ENCODE measurements at places on chromosomes 13 and 19.
A peak's percentile ranks its signal among the peaks of the same experiment; 100 is the strongest.

- DNase-seq, result no peak
Measured at GRCh38 chr13:70170689-70171088, 62.4 kb upstream of the KLHL1 start.

DNA sequence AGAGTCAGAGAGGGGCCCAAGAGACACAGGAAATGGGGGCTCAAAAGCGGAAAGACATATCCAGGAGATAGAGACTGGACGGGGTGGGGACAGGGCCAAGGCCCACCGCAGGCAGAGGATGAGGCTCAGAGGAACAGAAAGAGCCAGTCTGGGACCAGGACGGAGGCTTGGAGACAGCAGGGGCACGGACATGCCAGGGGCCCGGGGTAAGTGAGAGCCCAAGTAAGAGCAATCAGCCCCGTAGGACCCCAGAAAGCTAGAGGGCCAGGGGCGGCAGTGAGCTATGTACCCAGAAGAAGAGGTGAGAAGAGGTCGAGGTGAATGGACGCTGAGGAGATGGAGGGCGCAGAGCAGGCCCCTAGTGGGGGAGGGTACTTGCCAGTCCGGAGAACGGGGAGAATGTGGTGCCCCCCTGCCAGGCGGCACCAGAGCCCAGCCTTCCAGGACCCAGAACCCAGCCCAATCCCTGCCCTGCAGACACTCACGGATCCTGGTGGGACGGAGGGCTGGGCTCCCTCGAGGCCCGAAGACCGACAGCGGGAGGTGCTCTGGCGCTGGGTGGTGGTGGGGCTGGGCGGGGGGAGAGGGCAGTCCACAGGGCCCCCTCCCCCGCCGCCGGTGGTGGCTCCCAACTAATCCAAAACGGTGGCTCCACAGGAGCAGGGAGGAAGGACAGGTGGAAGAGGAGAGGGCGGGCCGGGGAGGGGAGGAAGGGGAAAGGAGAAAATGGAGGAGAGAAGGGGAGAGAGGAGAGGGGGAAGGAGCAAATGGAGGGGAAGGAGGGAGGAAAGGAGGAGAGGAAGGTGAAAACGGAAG, 1.0 kb downstream of the GRIK5 start:
- no peak for DNase-seq

DNA sequence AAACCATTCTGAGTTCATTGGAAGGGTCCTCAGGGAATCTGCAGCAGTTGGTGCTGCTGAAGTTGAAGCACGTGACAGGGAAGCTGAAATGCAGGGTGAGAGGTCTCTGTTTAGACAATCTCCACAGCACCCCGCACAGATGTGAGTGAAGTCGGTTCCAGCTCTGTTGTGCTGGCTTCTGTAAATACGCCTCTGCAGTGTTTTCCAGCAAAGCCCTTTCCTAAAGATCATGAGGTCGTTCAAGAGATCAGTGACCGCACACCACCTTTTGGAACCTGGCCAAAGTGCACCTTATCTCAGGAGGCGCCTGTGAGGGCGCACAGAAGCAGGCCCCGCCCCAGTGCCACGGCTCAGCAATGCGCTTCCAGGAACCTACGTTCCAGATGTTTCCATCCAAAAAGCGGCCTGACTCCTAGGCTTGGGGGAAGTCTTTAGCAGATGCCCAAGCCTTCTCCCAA, 10.8 kb downstream of the CUL4A start:
- no peak for DNase-seq

DNA sequence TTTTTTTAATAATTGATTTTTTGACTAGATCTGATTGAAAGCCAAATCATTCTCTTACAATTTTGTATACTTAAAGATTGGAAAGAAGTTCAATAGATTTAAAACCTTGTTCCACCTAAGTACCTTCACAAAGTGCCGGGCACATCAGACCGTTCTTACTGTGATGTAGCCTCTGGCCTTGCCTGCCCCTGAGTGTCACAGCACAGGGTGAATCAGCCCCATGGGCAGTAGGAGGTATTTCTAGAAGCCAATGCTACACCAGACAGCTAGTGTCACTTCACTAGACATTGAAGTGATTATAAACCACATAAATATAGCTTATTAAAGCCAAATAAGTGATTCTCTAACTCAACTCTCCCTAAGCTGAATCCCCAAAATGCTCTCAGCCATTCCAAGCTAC, 131.3 kb downstream of the LACC1 start:
- no peak for DNase-seq

- DNase-seq, result no peak
Measured at GRCh38 chr19:7600721-7601120, 5.1 kb downstream of the CAMSAP3 start.

GRCh38 chr19:10001899-10002298, 8.4 kb downstream of the COL5A3 start:
- peak; percentile 61 for DNase-seq

- no peak for DNase-seq
Measured at GRCh38 chr19:39927524-39928356, 6.7 kb downstream of the FCGBP start.

DNA sequence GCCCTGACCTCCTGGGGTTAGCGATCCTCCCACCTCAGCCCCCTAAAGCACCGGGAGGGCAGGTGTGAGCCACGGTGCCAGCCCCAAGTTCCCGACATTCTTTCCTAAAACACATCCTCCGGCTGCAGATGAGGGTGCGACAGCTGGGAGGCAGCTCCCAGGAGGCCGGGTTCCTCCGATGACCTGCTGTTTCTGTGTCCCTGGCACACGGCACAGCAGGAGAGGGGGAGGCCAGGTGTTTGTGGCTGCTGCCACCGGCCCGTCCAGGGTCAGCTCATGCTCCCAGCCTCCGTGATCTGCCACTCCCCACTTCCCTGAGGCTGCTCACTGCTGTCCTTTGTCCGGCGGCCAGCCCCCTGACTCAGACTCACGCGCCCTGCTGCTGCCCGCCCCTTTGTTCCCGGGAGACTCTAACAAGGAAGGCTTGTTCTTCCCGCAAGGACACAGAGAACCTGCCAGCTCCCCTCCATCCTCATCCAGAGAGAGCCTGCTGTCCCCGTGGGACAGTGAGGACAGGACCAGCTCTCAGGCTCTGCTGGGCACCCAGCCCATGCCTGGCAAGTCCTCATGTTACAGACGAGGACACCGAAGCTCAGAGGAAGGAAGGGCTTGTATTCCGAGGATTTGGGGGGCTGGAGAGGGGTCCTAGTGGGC, 10.6 kb upstream of the MADCAM1 start:
- no peak for DNase-seq

GRCh38 chr13:25432691-25433090, 60.9 kb downstream of the ATP8A2 start:
- DNase-seq, result no peak

GRCh38 chr19:54638683-54639082, 8.4 kb downstream of the LILRB1 start:
- DNase-seq, result no peak

- peak; percentile 93 for DNase-seq
Measured at GRCh38 chr19:1063030-1063908, 3.7 kb upstream of the ARHGAP45 start.

DNA sequence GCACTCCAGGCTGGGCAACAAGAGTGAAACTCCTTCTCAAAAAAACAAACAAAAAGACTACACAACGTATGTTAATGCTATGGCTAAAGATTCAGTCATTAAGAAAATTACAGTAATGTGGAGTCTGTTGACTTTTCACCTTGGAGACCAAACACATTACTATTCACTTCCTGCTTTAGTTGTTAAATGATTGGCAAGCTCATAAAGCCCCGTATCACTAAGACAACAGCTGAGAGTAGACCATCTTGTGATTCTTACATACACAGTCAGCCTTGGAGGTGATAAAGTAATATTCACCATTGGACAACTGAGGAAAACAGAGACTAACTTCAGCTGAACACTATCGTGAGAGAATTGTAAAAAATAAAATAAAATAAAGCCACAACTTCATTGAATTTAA, 86.5 kb downstream of the KCTD12 start:
- DNase-seq, result no peak

DNA sequence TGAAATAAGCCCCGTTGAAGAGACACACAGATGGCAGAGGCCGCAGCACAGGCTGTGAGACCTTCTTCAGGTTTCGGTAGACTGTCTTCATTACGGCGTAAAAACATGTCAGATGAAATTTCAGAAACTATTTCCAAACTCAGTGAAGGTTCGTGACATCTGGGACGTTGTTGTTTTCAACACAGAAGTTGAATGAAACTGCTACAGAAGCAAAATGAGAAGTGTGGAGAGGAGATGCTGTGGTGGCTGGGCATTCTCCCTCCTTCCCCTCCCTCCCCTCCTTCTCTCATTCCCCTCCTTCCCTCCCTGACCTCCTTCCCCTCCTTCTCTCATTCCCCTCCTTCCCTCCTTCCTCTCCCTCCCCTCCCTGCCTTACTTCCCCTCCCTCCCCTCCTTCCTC, 113.6 kb downstream of the ATP11A start:
- DNase-seq, result no peak

DNA sequence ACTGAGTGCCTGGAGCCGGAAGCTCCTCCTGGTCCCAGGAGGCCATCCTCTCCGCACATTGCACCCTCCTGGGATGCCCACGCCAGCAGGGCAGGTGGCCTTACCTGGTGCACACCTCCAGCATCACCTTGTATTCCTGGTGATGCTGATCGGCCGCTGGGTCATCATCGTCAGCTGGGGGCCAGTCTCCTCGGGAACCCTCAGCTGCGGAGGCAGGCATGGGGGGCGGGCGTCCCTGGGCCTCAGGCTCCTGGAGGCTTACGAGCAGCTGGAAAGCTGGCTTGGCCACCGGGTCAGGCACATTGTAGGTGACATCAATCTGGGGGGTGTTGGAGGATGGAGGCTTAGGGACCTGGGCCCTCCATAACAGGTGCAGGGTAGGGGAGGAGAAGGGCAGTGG, 13.7 kb downstream of the F2RL3 start:
- no peak for DNase-seq

DNA sequence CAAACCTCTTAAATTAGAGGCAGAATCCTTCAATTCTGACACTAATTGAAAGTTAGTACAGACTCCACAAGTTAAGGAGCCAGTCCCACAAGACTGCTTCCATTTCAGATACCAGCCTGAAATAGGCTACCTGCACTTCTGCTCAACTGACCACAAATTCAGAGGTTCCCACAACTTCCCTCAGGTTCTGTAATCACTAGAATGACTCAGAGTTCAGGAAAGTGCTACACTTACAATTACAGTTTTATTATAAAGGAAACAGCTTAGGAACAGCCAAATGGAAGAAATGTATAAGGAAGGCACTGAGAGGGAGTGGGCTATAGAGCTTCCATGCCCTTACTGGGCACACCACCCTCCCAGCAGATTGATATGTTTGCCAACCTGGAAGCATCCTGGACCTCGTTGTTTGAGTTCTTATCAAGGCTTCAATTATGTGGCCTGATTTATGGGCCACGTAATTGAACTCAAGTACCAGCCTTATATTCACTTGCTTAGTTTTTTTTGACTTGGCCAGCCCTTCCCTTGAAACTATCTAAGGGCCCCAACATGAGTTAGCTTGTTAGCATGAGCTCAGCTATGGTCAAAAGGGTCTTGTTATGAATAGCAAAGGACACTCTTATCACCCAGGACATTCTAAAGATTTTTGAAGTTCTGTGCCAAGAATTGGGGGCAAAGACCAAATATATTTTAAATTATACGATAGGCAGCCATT, 25.9 kb downstream of the NBEA start:
- no peak for DNase-seq

DNA sequence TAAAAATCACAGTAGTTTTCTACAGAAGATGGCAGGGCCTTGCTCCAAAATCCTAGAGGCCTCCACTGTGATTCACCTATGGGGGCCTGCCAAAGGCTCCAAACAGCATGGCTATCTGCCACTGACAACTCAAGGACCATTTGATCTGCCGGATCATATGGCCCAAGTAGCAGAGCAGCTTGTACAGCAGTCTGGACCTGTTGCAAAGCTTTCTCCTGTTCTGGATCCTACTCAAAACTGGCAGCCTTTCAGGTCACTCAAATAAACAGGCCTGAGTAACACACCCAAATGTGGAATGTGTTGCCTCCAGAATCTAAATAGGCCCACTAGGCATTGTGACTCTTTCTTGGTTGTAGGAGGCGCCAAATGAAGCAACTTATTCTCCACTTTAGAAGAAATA, 1049.3 kb downstream of the PCDH9 start:
- no peak for DNase-seq

DNA sequence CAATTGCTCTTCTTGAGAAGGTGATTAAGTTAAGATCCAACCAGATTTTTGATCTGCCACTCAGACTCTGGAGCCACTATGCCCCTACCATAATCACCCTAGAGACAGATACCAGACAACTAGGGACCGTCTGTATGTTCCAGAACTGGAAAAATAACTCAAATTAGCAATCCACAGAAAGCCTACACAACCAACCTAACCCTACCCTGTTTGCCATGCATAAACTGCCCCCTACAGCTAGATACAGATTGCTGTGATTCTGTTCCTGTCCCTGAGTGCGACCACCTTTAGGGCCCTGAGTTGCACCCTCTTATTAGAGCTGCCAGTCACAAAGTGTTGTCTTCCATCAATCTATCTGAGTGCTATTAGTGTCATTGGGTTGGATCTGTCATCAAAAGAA, 929.8 kb upstream of the SLITRK1 start:
- DNase-seq, result no peak

DNA sequence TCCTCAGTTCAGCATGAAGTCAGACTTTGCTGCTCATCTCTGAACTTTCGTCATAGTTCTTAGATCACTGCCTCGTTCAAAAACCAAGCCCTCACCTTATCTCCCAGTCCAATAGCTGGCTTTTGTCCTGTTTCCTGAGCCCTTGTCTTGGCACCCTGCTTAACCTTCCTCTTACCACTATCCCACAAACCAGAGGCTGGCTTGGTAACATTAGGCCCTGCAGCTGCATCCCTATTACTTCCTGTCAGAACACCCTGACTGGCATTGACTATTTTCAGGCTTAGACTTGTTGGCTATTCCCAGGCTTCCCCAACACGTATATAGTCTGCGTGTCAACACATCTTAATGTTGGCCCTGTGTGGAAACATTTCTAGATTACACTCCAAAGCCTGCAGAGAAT, 172.4 kb downstream of the VWA8 start:
- DNase-seq, result no peak

GRCh38 chr19:7492142-7492541, 3.3 kb upstream of the PEX11G start:
- peak; percentile 84 for DNase-seq

DNA sequence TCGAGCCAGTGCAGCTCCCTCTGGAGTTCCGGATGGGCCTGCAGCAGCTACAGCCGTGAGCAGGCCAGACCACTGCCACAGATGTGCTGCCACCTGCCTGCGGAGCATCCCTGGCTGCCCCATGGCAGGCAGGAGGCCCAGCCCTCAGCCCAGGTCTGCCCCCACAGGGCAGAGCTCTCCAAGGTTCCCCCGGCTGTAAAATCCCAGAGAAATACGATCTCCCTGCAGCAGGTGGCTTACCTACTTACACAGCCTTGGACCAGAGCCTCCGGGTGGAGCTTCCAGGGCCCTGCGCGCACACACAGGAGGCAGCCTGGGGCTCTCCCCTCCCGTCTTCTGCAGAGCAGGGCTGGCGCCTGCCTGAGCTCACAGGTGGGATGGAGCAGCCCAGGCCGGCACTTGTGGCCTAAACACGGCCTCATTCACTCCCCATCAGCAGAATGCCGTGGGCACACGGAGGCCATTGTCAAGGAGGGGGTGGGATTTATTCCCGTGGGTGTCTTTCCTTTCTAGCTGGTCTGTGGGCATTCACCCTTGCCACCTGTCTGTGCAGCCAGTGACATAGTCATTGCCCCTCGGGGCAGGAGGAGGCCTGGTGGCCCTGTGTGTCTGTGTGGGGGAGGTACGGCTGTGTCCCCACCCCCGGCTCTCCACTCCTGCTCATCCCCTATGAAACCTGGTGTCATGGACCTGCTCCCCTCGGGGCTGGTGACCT, 118.0 kb downstream of the KDM4B start:
- DNase-seq, result no peak

GRCh38 chr19:36417752-36418286, 625 bp downstream of the ZFP82 start:
- no peak for DNase-seq

- peak; percentile 59 for DNase-seq
Measured at GRCh38 chr19:42628411-42629140, 33.9 kb upstream of the CEACAM8 start.
